ENCODE measurements at places on chromosomes 1 and 21.

- no peak for DNase-seq
Observed at GRCh38 chr1:64496606-64497005, 26.7 kb downstream of the CACHD1 start.

- peak; percentile 100 for DNase-seq
Observed at GRCh38 chr1:151311589-151312331, 15.5 kb downstream of the PI4KB start.

GRCh38 chr1:227728059-227728891 is 6.8 kb downstream of the JMJD4 start:
- peak; percentile 75 for DNase-seq

DNA sequence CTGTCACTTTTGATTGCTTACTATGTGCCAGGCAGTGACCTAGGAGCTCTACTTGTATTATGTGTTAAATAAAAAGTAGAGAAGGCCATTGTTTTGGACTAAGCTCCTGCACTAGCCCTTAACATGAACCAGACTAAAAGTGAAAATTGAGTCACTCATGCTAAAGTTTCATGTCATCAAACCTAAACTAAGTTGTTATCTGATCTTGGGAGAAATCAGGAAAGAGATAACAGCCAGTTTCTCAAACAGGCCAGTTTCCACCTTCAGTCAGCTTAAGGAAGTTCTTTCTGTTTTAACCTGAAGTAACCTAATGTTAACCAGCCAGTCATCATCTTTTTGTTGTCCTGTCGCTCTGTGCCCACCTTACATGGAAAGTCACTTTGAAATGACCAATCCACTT is 102.1 kb upstream of the MARK1 start:
- no peak for DNase-seq

GRCh38 chr1:186461014-186461413 is at the start of gene PDC:
PDC (minus strand) TSS chr1:186461114; CDS start chr1:186449459, 11,655 bp downstream.
- no peak for DNase-seq

- DNase-seq: no peak
Observed at GRCh38 chr1:244054924-244055263, 3.8 kb downstream of the ZBTB18 start.

DNA sequence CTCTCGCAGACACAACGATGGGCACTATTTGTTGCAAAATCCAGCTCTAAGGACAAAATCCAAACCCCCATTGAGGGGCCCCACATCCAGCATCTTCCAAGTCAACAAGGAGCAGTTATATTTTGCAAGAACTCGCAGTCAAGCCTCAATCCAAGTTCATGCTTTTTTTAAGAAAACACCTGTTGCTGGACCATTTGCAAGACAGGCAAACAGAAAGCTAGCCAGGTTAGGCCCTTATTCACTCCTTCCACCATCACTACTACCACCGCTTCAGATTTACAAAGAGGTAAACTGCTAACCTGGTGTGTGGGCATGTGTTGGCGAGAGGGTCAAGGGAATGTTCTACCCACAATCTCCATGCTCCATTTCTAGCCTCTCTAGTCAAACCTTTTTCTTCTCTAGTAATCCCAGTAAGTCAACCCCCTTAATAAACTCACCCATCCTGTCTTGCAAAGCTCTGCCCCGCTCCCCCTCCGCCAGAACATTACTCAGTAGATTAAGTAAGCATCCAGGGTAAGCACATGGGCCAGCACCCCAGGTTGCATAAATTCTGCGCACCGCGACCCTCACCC is 703 bp downstream of the ERI3 start:
- peak; percentile 51 for DNase-seq

DNA sequence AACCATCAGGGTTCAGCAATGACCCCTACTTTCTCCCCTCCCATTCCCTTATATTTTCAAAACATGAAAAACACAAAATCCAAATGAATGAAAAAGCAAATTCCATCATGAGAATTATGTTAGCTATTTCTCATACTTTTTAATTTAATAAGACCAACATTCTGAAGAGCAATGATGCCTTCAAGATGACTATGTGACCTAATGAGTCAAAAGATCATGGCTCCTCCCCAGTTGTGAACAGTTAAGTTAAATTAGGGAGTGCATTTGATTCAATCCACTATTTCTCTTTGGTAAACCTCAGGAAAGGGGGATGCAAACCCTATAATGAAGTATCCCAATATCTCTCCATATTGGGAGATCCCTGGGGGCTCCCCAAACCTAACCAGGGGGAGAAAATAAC is 36.5 kb downstream of the PUM1 start:
- DNase-seq: peak; percentile 61

GRCh38 chr1:40462956-40463590 is 12.8 kb downstream of the ZFP69B start:
- peak; percentile 31 for DNase-seq

DNA sequence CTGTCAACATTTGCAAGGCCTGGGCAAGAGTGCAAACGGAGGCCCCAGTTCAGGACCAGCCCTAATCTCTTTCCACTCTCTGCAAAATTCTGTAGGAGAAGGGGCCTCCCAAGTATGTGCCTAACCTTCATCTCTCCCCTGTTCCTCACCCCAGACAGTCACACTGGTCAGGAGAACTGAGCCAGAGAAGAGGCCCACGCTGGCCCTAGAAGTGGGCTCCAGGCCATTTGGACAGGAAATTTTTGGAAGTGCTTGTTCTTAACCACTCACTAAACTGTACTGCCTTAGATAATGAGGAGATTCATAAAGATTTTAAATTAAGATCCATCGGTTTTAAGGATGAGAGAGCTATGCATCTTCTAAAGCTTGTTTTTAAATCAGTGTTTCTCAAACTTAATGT is 129.7 kb upstream of the ADGRL2 start:
- no peak for DNase-seq

- DNase-seq: peak; percentile 83
Observed at GRCh38 chr1:195899762-195900352, 708.4 kb downstream of the KCNT2 start.

GRCh38 chr1:40299366-40300248 is 17.5 kb downstream of the COL9A2 start:
- DNase-seq: no peak

- no peak for DNase-seq
Observed at GRCh38 chr21:20404915-20405314, 593.3 kb upstream of the NCAM2 start.

DNA sequence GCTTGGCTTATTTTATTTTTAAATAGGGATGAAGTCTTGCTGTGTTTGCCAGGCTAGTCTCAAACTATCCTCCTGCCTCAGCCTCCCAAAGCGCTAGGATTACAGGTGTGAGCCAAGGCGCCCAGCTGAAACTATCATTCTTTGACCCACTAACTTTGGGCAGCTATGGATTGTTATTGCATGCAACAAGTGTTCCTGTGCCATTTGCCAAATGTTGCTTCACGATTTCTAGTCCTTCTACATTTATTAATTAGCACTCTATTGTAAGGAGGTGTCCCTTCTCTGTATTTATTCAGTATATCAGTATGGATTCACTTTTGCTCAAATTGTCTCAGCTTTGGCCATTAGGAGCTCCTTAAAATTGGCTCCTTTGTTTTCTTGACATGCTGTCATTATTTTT is 36.4 kb downstream of the YTHDF2 start:
- DNase-seq: no peak

DNA sequence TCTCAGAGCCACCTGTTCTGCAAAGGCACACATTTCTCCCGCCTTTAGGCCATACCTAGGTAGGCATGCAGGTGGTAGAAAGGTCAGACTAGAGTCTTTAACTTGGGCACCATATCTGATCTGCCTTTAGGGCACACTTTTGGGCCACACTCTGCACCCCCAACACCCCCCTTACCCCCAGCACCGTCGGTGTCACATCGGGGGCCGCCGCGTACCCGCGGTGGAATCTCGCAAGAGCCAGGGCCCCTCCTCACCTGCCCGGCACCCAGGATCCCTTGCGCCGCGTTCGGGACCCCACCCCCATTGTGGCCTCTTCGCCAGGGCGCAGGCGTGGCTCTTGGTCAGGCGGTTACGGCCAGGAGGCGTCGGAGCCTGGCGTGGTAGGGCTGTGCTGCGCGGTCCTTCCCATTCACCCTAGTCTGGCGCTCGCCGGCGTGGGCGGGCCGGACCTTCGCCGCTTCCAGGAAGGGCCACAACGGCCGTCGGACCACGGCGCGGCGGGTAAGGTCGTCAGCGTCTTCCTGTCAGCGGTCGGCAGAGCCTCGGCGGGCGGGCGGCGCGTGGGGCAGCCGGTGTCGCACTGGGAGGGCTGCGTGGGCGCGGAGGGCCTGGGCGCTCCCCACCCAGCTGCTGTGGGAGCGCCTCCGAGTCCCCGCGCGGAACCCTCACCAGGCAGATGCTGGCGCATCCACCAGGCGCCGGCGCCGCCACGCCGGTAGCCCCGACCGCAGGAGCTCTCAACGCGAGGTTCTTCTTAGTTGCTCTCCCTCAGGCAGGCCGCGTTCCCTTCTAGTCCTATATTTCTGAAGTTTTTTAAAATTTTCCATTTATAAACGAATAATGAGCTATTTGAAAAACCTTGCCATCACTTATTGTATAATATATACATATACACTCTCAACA is at the start of gene DNAH14:
TSS of gene DNAH14 (plus strand) at position 341 of the 903 bp plus-strand sequence. CDS start 23,028 bp downstream, outside the sequence.
- DNase-seq: peak; percentile 86

DNA sequence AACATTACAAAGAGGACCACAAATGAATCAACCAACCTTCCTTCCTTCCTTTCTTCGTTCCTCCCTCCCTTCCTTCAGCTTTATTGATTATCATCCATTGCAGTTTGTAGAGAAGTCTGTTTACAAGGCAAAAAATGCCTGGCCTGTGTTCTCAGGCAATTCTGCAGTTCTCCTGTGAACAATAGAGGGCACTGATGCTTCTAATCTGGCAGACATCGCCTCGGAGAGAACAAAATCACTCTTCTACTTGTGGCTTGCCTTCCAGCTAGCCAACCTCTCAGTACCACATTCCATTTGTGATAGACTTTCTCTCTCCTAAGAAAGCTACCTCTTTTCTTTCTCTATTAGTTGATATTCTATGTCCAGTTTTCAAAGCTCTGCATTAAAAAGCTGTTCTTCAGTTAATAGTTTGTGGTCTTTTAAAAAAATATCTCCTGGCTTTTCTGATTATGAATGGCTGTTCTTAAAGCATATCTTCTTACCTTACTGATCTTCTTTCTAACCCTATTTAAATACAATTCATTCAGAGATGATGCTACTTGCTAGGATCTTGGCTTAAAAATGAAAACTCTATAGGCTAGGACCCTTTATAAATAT is 26.9 kb upstream of the ESRRG start:
- DNase-seq: peak; percentile 64

DNA sequence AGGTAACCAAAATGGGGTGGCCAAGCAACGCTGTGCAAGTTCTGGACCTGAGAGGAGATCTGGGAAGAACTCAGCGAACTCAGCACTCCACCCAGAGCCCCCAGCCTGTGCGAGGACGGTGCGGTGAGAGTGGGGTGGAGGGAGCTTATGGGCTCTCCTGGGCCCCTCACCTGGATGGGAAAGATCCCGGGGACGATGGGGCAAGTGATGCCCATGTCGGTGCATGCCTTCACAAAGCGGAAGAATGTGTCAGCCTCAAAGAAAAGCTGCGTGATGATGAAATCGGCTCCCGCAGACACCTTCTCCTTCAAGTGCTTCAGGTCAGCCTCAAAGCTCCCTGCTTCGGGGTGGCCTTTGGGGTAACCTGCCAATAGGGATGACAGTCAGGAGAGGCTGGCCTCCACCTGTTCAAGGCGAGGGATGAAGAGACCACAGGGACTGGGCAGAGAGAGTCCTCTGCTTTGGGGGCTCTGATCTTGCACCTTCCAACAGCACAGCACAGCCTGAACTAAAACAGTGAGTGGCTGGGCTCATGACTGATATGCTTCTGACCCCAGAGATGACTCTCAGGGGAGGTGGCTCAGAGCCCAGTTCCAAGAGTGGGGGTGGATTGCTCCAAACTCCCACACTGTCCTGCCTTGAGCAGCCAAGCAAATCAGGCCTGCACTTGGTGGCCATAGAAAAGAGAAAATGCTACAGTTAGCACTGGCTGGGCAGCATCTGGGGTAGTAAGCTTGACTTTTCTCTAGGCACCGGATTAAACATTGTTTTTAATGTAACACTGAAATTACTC is 9.5 kb downstream of the MTHFR start:
- DNase-seq: no peak

DNA sequence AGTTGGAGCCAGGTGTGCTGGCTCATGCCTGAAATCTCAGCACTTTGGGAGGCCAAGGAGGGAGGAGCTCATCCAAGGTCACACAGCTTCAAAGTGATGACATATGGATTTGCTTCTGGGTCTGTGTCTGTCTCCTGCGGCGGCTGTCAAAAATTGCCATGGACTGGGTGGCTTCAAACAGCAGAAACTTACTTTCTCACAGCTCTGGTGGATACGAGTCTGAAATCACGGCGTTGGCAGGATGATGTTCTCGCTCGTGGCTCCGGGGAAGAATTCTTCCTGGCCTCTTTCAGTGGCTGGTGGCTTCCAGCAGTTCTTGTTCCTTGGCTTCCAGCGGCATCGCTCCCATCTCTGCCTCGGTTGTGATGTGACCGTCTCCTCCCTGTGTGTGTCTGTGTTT is 314.8 kb upstream of the C1orf174 start:
- no peak for DNase-seq

- peak; percentile 24 for DNase-seq
Observed at GRCh38 chr1:170927955-170928840, 7.1 kb upstream of the MROH9 start.

DNA sequence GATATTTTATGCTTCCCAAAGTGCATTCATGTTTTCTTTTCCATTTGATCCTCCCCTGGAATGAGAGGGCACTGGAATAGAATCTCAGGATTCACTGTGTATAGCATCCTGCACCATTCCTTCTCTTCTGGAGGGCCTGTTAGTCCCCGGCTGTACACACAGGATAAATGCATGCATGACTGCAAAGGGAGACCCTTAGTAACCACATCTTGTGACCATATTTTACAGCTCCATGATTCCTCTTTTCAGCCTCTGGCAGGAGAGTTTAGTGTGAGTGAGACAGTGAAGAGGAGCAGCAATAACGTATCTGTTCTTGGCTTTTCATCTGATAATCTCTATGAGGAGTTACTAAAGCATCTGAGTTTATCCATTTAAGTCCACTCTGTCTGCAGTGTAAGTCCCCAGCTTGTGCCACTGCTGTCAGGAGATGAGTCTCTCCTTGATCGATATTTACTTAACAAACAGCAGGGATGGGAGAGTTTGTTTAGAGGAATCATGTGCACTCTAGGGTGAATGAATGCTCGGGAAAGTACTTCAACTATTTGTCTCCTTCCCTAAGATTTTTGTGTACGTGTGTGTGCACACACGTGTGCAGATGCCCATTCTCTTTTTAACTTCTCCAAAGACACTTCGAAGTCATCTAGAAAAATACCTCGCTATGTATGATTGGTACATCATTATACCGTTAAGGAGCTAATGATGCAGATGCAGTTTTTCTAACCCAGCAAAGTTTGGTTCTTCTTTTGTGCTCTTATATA is 41.1 kb downstream of the PROX1 start:
- no peak for DNase-seq

GRCh38 chr1:160623862-160624261 is 23.0 kb downstream of the SLAMF1 start:
- DNase-seq: no peak

Measured in ELR (cell line).